ENCODE measurements at places on chromosomes 12 and 14.
A peak's percentile ranks its signal among the peaks of the same experiment; 100 is the strongest.

DNA sequence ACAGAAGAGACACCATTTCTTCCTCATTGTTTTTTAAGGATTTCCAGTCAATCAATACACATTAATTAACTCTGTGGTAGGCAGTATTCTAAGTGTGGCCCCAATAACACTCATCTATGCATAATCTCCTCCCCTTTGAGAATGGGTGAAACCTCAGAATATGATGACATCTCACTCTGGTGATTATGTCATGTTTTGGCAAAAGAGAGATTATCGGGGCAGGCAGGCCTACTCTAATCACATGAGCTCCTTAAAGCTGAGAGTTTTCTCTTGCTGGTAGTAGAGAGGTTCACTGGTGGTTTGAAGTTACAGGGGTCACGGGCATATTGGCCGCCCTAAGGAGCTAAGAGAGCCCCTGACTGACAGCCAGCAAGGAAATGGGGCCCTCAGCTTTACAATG lies 7.1 kb upstream of the LGMN start:
- DNase-seq = no peak

GRCh38 chr12:89379148-89379838 lies 27.0 kb upstream of the DUSP6 start:
- DNase-seq = no peak

GRCh38 chr12:41223600-41223999 lies 35.5 kb downstream of the PDZRN4 start:
- no peak for DNase-seq

GRCh38 chr12:42741091-42741490 lies 151.5 kb upstream of the PRICKLE1 start:
- no peak for DNase-seq

DNA sequence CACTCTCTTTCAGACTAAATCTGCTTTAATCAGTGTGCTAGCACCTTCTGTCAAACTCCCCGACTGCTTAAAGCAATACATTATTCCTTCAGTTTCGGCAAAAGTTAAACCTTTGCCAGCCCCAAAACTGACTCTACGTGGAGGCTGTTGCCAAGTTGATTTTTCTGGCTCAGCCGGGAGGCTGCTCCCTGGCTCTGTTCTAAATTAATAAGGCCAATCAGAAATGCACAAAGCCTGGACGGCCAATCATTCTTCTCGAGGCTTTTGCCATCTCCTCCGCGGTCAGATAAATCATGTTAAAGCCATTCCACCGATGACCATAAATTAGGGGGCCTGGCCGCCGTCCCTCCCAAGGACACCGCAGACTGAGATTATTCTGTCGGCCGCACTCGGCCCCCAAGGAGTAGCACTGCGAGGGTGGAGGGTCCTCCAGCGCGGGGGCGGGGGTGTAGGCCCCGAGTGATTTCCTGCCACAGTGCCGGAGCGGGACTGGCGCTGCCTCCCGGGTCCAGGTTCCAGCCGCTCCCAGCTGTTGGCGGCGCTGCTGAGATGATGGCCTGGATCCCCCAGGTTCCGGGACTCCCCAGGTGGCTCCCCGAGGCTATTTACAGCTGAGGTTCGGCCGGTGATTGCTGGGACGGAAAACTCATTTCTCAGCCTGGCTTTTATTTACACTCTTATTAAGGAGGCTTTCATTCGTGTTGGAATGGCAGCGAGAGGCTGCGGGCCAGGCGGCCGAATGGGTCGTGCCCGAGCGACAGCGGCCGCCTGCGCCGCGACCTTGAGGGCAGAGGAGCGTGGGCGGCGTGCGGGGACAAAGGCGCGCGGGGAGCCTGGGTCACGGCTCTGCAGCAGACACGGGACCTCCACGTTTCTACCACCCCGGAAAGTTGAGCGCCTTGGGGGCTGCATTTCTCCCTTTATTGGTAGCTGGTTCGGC lies 165.1 kb downstream of the MON2 start:
- peak; percentile 45 for DNase-seq

All from A673 (cell line).